Sciatic nerve (tissue), 2 donors: ENCODE measurements at places on chromosomes 2 and 18.

GRCh38 chr18:55404832-55405465 lies 183.0 kb downstream of the TCF4 start:
- DNase-seq: no peak

DNA sequence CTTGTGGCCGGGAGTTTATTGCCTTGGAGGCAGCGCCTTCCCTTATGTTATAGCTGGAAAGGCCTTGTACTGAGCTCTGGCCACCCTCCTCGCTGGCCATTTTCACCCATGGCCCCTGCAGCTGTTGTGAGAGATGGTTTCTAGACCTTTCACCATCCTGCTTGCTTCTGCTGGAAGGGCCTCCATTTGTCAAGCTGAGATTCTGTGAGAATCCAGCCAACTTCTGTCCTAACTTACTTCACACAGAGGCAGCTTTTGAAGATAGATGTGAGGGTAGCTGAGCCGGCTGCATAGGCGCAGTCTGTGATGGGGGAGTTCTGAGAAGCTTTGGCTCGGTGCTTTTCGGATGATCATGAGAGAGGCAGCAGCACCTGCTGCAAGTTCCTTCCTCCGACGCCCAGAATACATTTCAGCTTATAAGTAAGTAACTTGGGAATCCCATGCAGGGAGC lies 8.7 kb downstream of the CTIF start:
- DNase-seq: peak; percentile 21

- DNase-seq: no peak
Measured at GRCh38 chr18:46574743-46575115, 82.3 kb downstream of the LOXHD1 start.

- DNase-seq: no peak
Measured at GRCh38 chr2:24971286-24971535, 544 bp downstream of the DNAJC27 start.

- DNase-seq: no peak
Measured at GRCh38 chr2:125224830-125225229, 1199.7 kb downstream of the CNTNAP5 start.

- no peak for DNase-seq
Measured at GRCh38 chr2:228945710-228946109, 325.4 kb downstream of the PID1 start.

DNA sequence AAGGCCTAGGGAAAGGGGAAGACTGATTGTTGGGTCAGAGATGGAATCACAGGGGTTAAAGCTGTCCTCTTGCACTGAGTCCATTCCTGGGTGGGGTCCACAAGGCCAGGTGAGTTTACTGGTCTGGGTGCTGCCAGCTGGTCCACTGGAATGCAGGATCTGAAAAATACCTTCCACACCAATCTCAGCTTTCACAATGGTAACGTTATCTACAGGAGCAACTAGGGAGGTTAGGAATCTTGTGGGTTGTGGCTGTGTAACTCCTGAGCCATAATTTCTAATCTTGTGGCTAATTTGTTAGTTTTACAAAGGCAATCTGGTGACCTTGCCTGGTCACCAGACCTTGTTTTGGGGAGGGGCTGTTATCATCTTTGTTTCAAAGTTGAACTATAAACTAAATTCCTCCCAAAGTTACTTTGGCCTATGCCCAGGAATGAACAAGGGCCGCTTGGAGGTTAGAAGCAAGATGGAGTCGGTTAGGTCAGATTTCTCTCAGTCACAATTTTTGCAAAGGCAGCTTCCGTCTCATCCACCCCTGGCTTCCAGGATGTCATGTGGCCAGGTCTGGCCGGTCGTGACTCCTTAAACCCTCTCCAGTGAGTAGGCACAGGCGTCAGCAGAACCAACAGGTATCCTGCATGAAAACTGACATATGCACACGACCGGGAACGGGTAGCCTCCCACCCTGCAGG lies 123.3 kb upstream of the SH3BP4 start:
- DNase-seq: no peak

GRCh38 chr2:182921234-182921633 lies 54.8 kb upstream of the FRZB start:
- DNase-seq: no peak

DNA sequence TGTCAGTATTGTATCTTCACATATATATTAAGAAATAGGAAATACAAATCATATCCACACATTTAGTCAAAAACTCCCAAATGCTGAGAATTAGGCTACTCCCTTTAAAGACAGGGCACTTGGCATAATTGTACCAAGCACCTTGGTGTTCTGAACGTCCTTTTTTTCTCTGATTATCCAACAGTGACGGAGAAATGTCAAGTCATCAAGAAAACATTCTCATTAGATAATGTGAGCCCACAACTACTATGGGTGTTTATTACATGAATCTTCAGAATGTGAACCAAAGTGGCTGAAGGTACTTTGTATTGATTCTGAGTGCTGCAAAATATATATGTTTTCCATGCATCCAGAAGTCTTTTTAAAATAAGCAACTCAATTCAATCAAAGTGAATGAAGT lies 83.8 kb downstream of the PSMG2 start:
- no peak for DNase-seq

DNA sequence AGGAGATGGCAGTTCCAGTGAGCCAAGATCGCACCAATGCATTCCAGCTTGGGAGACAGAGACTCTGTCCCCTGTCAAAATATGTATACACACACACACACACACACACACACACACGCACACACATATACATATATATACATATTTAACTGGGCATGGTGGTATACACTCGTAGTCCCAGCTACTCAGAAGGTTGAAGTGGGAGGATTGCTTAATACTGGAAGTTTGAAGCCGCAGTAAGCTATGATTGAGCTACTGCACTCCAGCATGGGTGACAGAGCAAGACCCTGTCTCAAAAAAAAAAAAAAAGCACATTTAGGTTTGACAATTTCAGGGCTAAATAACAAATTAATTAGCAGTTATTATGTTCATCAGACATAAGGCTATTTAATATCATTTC lies 36.0 kb upstream of the ATIC start:
- no peak for DNase-seq

DNA sequence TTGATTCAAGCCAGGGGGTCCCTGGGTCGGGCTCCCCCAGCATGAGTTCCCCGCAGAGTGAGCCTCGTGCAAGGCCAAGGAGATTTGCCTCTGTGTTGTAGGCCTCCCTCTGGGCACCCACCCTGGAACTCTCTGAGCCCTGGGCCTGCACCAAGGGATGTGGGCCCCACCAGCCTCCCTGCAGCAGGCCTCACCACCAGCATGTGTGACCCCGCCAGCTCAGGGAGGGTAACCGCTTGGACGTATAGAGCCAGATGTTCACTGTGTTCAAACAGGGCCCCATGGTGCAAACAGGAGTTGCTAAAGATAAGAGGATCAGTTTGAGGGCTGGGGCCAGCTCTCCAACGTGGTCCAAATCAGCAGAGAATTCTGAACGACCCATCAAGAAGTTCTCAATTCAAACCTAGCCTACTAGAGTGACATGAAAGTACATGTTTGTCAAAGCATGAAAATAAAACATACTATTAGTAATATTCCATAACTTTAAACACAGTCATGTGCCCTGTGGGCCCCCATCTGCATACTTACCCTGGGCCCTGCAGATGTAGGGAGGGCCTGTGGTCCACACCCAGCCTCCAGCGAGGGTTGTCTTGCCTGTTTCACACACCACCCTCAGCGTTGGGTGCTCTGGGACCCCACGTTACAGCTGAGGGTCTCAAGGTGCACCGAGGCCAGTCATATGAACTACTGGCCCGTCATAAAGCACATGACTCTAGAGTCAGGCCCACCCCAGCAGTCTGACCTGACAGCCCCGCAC lies 5.5 kb upstream of the TUBB6 start:
- DNase-seq: no peak

DNA sequence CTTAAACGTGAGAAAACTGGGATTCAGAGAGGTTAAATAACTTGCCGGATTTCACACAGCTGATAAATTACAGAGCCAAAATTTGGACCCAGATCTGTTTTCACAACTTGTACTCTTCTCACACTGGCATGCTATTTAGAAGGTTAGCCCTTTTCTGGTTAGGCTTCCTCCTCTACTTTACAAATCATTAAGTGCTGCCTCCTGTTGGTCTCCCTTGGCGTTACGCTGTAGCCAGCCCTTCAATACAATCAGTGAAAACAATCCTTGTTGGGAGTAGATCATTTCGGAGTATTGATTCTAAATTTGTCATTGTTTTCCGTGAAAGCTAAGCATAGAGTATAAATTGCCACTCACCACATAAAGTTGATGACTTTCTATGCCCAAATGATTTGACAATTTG lies 153.5 kb downstream of the ARHGAP15 start:
- DNase-seq: no peak

DNA sequence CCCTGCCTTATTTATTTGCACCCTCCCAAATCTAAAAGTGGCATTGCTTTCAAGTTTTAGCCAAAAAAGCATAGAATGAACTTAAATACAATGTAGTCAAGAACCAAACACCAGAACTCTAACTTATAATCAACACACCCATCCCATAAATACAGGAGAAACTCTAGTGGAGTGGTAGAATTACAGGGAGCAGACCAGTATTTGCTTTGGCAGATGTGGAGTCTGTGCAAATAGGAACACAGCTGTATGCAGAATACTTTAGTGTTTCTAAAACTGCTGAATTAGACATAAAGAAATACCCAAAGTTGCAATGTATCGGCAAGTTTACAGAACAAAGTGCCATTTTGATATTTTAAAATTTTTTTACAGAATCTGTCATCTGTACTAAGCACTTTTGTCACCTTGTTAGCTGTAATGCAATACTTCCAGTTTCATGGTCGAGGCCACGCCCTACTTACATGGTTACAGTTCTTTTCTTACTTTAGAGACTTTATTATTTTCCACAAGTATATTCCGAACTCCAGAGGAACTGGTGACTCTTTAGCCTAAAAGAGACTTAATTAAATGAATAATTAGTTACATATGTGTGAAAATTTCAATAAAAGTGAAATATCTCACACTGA lies 23.7 kb upstream of the COL5A2 start:
- DNase-seq: no peak

DNA sequence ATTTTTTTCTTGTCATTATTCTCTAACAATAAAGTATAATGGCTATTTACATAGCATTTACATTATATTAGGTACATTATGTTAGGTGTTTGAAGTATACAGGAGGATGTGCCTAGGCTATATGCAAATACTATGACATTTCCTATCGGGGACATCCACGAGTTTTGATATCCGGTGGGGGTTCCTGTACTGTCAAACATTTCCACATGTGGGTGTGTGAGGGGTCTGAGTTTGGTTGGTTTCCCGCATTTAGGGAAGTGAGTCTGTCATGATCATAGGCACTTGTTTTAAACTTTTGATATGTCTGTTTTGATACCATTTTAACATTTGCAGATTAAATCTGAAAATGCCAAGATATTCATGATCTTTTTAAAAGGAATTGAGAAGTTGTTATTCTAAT lies 76.0 kb downstream of the CEP192 start:
- no peak for DNase-seq

DNA sequence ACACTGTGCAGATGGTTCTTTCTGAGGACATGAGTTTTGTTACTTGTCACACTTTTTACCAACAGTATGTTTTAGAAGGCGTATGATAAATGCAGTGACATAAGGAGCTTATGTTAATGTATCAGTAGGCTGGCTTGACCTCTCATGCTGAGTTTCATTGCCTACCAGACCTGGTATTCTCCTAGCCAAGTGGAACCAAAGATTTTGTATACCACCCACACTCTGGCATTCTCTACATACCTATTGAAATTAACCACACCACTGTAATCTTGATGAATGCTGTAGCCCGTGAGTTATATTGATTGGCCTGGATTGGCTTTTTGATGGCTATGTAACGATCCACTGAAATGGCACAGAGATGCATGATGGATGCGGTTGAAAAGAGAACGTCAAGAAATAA lies 11.4 kb downstream of the HTR2B start:
- DNase-seq: no peak

DNA sequence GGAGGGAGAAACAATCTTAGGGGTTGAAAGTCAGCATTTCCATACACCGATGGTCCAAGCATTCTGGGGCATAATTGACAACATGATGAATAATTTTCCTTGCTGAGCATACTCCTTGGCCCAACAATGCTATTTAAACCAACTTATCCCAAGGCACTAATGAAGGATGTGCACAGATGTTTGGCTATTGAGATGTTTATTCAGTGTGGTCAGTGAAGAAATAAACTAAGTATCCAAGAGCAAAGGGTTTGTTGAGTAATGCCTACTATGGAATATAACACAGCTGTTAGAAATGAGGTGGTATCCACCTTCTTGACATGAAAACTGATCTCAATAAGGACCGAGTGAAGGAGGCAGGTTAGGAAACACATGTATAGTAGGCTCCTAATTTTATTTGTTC lies 53.9 kb upstream of the RAB6D start:
- no peak for DNase-seq

DNA sequence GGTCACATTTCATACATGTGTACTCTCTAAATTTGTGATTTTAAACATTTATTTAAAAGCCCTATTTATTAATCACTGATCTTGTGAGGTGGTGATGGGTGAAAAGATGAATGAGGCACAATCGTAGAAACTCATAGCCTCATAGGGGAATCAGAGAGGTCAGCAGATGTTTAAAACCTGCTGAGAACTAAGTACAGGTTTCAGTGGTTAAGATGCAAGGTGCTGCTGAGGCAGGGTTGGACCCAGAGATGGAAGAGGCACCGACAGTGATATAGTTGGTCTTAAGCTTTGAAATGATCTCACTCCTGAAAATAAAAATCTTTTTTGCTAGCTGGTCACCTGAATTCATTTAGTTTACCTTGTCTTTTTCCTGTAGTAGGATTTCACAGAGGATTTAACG lies 49.6 kb downstream of the LINC00305 start:
- DNase-seq: no peak

DNA sequence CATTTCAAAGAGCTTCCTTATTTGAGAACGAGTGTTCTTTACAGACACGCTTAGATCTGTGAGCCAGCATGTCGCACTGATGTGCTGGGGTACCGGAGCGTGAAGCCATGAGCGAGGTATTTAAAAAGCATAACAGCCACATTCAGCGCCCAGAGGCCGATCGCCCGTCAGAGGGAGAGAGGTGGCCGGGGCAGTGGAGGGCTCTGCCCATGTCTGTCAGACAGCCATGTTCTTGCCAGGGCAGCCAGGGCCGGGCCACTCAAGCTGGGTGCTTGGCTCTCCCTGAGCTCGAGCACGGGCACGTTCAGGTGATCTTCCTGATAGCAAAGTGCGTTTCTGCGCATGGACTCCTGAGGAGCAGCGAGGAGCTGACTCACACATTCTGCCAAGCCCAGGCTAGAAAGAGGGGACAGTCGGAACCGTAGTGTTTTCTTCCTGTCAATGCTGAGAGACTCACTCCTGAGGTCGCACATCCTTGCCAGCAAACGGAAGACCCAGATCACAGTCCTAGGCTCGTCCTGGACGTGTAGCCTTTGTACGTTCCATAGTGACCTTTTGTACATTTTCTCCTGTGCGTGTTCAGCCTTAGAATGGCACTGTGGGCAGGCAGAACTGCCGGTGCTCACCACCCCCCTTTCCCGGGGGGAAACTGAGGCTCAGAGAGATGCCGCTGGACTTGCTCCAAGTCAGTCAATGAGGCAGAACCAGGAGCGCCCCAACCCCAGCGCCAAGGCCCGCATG lies 100.7 kb downstream of the NFATC1 start:
- DNase-seq: peak; percentile 55

- peak; percentile 81 for DNase-seq
Measured at GRCh38 chr2:95022309-95023221, 2.9 kb upstream of the MAL start.
